NCI-H1417 (cell line): ENCODE measurements at places on chromosomes 6 and 20.
A peak's percentile ranks its signal among the peaks of the same experiment; 100 is the strongest.

DNA sequence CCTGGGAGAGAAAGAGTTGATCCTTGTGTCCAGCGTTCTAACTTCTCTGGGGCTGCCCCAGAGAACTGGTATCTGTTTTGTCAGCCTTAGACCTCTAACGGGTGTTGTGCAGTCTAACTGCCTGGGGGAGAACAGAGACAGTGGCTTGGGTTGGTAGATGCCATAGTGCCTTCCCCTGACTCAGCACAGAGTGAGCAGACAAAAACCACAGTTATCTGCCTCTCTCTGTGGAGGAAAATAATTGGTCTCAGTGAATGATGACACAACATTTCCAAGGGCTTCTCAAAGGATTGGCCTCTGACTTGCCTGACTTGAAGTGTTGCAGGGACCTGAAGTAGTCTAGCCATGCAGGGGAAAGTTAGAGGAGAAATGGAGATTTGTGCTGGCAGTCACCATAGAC, 226.2 kb upstream of the MAN1A1 start:
- no peak for DNase-seq

GRCh38 chr6:134757911-134758361, 192.0 kb downstream of the ALDH8A1 start:
- DNase-seq, result no peak

- peak; percentile 12 for DNase-seq
Observed at GRCh38 chr6:162371121-162371520, 356.4 kb downstream of the PRKN start.

DNA sequence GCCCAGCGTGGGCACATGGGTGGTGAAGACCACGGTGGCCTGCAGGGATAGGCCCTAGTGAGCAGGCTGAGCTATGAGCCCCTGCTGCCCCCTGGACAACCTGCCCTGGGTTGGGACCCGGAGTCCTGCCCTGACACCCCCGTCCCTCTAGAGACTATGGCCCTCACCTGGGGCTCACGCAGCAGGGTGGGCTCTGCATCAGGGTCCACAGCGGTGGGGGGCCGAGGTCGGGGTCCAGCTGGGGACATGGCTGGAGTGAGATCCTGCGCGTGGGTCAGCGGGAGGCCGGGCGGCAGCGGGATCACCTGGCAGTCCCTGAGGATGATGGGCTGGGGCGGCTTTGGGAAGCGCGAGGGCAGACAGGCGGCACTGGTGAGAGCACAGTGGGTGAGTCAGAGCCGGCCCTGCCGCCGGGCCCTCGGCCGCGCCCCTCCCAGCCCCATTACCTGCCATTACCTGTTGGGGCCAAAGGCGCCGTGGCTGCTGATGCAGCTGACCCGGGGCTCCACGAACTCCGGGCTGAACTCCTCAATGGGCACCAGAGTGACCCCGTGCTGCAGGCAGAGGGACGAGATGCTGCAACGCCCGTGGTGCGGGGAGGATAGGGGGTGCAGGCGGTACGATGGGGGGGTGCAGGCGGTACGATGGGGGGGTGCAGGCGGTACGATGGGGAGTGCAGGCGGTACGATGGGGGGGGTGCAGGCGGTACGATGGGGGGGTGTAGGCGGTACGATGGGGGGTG, 27.9 kb downstream of the ADRM1 start:
- no peak for DNase-seq

DNA sequence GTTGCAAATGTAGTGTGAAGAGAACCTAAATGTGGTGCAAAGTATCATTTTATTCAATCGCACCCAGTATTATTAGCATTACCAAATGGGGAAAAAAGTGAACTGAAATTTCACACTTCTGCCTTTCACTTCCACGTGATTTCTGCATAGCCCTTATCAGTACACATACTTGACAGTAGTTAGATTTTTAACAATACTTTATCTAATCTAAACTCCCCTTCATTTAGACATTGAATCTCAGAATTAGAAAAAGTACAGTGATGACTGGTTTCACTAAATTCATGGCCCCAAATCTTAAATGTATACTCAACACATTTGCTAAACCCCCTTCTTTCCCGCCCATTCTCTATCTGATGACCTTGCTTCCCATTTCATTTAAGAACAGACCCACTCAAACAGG, 14.3 kb downstream of the STX7 start:
- no peak for DNase-seq

DNA sequence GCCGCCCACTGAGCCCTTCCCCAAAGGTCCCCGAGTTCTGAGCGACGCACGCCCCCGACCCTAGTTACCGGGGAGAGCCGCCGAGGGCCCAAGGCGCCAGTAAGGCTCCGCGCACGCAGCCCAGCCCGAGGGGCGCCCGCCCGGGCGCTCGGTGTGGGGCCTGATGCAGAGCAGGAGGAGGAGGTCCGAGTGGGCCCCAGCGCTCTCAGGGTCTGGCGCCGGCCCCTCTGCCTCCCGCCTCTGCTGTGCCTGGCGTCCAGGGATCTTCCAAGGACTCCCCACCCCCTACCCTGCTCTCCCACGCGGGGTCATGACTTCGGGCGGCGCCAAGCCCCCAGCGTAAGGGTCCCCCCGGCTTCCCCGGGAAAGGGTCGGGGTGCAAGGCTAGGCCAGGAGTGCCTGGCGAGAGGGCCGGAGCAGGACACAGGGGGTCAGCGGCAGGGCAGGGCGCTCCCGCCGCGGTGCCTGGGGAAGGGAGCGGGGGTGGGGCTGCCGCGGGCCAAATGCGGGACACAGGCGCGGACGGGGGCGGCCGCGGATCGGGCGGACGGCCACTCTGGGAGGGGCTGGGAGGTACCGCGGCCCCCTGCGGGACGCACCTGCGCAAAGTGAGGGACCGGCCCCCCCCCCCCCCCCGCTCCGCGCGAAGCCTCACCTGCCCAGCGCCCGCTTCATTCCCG, 637 bp downstream of the ABHD12 start:
- DNase-seq, result peak; percentile 90

GRCh38 chr6:89736893-89737292, 82.7 kb downstream of the MDN1 start:
- no peak for DNase-seq

DNA sequence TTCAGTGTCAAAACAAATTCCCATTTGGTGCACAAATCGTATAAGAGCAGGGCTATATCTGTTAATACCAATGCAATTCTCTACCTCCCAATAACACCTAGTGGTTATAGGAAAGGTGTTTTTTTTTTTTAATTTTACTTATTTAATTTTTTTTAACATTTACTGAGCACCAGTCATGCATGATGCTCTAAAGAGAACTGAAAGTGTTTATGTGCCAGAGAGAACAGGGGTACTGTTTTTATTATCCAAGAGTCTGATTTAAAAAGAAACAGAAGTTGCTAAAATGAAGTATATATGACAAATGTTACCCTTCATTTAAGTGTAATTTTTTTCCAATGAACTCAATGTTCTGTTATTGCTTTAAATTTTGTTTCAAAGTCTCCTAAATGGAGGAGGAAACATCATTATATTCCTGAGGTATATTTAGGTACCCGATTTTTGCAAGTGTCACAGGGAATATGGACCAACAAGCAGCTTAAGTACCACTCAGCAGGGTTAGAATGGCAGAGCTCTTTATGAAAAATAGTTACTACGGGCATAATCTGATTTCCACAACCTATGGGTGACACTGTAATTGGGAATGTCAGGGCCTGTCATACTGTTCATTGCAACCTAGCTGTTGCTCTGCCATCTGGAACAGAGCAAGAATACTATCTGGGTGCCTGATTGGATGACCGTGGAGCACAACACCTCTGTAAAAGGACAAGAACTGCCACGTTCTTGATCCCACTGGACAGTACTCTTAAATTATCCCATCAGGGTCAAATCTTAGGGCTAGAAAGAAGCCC, 195.4 kb downstream of the KHDRBS2 start:
- no peak for DNase-seq

DNA sequence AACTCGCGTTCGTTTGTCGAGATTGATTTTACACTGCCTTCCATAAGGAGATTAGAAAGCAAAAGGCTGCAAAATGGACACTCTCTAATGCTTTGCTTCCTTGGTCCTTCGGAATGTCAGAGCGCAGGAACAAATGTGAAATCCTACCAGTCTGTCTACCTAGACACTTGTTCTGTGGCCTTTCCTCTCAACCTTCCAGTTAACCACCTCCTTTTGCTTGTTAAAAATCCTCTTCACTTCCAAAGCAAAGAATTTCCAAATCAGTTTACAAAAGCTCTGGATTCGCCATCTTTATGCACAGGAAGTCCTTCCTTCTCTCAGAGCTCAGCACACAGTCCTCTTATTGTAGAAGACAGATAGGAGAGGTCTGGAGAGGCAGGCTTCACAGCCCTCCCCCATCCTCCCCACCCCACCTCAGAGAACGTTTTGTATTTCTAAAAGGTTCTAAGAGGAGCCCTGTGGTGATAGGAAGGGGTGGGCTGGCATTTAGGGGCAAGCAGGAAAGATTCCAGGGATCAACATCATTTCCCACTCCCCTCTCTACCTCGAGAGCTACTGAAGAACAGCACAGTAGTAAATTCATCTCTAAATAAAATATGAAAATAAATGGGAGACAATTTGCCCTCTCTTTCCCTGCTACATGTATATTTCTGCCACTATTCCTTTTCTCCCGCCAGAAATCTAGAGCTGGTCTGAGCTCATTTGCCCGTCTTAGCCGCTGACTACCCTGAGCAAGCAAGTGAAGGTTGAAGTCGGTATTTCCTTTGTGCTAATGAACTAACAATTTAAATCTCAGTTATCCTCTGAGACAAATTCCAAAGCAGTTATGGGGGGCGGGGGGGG, 18.9 kb downstream of the TFAP2A start:
- DNase-seq, result no peak

- DNase-seq, result no peak
Observed at GRCh38 chr6:68691120-68691519, 56.0 kb downstream of the ADGRB3 start.

GRCh38 chr6:9487128-9487527, 927.7 kb downstream of the TFAP2A start:
- no peak for DNase-seq

- DNase-seq, result no peak
Observed at GRCh38 chr6:53461041-53461656, 83.8 kb downstream of the GCLC start.

DNA sequence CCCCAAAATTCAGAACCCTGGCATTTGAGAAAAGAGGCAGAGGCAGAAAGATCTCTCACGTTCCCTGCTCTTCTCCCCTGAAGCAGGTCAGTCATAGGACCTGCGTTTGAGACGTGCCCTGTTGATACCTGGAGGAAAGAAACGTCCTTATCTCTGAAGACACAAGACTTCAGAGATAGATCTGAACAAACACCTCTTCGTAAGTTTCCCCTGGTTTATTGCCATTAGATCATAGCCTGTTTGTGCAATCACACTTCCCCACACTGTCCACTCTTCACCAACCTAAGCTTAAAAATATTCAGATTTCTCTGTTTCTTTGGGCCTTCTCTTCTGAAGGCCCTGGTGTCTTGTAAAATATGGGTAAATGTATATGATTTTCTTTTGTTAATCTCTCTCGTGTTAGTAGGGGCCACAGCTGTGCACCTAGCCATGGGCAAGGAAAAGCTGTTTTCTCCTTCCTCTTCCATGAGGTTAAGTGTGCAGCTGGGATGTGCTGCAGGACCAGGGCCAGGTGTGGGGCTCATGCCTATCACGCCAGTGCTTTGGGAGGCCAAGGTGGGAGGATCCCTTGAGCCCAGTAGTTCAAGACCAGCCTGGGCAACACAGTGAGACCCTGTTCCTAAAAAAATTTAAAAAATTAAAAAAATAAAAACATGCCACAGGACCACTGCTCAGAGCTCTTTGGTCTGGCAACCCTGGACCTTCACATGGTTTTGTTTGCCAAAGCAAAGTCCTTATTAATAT, 4.7 kb upstream of the SLC22A2 start:
- DNase-seq, result no peak

DNA sequence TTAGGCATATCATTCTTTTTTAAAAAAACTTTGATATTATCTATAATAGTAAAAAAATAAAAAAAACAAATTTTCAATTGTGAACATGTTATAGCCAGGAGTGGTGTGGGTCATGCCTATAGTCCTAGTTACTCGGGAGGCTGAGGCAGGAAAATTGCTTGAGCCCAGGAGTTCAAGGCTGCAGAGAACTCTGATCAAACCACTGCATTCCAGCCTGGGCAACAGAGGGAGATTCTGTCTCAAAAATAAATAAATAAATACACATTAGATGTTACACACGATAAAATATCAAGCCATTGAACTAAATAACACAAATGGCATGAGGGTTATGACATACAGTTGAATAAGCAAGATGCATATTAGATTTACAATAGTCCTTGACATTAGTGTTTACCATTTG, 27.9 kb upstream of the MYMX start:
- no peak for DNase-seq

DNA sequence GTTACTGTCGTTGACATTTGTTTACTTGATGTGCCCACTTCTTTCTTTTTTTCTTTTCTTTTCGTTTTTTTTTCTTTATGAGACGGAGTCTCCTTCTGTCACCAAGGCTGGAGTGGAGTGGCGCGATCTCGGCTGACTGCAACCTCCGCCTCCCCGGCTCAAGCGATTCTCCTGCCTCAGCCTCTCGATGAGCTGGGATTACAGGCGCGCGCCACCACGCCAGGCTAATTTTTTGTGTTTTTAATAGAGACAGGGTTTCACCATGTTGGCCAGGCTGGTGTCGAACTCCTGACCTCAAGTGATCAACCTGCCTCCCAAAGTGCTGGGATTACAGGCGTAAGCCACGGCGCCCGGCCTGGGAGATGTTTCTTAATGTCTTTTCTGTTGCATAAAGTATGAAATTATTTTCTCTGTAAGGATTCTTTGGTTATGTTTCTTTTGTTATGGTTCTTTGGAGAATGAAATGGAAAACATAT, 33.3 kb upstream of the PRSS16 start:
- DNase-seq, result no peak

DNA sequence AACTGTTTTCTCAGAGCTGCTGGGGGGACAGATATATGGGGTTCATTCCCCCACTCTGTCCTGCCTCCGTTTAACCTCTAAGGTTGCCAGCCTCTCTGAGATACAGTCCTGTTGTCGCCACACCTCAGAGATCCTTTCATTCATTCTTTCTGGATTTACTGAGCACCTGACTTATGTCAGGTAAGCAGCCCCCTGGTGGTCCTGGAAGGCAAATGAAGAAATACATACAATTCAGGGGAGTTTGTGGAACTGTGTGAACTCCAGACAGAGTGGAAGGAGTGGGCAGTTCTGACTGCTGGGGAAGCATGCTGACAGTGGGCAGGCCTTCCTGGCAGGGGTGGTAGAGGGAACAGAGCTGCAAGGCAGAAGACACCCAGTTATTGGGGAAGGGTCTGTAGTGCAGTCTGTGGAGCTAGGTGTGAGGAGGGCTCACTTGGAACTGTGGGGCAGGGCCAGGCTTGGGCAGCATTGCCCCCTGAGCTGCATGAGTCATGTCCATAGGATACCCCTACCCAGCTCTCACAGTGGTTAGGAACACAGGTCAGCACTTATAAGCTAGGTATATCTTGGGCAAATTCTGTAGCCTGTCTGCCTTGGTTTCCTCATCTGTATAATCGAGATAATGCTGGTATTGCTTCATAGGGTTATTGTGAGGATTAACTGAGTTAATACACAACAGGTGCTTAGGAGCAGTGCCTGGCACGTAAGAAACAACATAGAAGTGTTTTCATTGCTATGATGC, 12.8 kb upstream of the SGK2 start:
- no peak for DNase-seq
